Cortex of kidney (tissue), 1 donor: ENCODE measurements at places on chromosomes 11 and 22.

DNA sequence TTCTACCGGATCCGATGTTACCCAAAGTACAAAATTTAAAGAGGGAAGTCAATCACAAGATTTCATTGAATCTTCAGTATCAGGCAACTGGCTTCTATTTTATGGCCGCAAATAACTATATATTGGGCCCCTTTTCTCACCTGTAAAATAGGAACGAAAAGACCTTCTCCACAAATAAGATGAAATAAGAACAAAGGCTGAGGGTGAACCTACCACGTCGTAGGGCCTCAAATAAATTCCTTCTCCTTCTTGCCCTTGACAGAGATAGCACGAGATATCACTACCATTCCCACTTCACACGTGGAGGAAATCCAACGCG lies 794 bp upstream of the EMSY start:
- no peak for DNase-seq

GRCh38 chr11:78414321-78415051 lies 3.1 kb downstream of the GAB2 start:
- no peak for DNase-seq

DNA sequence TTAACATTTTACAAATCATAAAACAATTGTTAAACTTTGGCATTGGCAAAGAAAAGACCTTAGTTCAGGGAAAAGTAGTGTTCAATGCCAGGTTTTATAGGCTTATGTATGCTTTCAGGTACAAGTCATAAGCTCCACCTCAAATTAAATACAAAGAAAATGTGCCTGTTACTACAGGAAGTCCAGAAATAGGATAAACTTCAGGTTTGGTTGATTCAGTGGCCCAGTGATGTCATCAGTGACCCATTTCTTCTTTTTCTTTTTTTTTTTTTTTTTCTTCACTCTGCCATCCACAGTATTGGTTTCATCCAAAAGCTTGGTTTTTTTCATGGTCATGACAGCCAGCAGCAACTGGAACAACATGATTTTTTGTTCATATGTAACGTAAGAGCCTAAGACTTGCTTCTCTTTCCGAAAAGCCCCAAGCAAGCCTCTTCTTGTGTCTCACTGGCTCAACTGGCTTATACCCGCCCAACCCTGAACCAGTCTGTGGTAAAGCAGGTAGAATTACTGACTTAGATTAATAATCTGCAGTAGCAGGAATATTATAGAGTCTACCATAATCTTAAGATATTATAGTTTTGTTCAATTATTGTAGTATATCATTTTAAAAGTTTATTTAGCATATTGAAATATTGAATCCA lies 46.2 kb downstream of the TTC17 start:
- no peak for DNase-seq

GRCh38 chr11:119666463-119667131 lies 62.4 kb downstream of the NECTIN1 start:
- peak; percentile 37 for DNase-seq
